T-helper 2 cell treated with Interferon-gamma antibody and Interleukin-4, amounts not matched to agents 5 μg/mL and 100 μg/mL, for 36 hours (primary cell): ENCODE measurements at places on chromosomes 2 and 18.
A peak's percentile ranks its signal among the peaks of the same experiment; 100 is the strongest.

DNA sequence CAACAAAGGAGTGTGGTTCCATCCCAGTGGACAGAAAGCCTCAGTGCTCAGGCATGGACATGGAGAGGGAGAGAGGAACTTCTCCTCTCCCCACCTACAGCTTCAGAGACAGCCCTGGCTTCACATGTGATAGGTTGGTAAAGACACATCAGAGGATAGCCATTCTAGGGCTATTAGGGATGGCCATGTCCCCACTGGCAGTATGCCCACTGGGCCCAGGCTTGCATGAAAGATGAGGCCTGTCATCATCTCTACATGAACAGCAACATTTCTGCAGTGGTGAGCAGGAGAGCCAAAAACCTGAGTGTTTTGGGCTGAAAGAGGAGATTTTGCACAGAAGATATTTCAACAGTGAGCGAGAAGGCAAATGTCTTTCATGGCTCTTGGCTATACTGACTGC, 517.2 kb downstream of the NR4A2 start:
- DNase-seq = no peak

- DNase-seq = peak; percentile 51
These were observed 1.1 kb downstream of the ID2 start for GRCh38 chr2:8682719-8683667.

DNA sequence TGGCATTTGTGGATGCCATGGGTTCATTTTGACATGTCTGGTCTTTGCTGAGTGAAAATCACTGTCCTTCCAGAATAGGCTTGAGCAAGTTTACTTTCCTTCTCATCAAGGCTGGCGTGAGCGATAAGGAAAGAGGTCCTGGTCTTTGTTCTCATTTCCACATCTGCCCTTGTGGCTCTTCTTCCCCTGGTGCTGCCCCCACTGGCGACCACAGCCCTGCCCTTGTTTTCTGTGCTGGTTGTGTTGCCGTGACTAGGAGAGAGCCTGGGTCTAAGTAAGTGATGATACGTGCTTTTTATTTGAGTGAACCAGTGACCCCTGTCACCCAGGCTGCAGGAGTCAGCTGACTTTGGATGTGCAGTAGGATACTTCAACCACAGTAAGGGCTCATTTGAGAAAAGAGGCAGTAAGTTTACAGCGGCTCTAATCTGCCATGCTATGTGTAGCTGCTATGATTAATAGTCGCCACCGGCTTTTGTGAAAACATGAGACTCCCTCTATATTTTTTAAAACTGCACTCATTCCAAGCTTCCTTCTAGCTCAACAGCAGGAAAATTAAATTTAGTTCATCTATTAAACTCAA, 441.7 kb downstream of the RNF144A start:
- no peak for DNase-seq

DNA sequence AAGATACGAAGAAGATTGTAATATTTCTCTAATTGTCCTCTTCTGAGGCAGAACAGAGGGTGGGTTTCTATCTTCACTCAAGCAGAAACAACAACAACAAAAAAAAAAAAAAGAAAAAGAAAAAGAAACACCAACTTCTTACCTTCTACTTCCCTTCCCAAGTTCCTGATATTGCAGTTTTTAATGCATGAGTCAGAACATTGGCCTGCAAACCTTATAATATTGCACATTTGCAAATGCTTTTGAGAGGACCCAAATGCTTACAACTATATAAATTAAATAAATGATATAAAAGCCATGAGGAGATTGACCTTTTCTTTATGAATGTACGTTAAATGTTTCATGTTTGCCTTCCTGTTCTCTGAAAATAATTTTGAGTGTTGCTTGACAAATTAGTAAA, 37.3 kb downstream of the PAX3 start:
- no peak for DNase-seq

DNA sequence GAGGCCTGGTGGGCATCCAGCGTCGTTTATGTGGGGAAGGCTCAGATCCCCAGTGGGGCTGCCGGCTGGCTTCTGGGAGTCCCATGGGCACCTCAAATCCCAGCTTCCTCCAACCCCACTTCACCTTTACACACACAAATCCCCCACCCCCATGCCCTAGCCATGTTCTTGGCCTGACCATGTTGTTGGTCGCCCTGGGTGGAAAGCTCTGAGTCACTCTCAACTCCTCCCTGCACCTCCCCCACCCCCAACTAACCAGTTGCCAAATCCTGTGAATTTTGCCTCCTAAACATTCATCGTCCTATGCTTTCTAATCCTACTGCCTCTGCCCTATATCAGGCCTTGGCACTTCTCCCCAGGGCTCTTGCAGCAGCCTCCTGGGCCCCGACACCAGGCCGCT, 6.4 kb downstream of the TNS1 start:
- DNase-seq = no peak

DNA sequence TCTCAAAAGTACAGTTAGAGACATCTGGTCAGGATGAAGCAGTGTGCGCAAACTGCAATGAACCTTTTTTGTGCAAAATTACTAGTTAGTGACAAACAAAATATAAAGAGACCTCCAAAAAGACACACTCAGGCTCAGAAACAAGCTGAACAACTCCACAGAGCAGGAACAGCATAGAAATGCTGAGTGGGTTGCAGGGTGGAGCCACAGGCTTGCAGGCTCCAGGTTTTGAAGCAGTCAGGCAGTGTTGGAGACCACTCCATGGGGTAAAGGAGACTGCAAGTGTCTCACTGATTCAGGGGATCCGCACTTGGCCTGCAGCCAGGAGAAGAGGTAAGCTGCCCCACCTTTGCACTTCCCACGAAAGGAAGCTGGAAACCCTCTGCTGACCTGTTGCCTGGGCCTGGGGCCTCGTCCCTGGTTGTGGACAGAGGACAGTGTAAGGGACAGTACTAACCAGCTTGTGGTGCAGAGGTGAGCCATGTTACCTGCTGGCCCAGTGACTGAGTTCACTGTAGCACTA, 36.4 kb downstream of the CFAP221 start:
- DNase-seq = no peak

DNA sequence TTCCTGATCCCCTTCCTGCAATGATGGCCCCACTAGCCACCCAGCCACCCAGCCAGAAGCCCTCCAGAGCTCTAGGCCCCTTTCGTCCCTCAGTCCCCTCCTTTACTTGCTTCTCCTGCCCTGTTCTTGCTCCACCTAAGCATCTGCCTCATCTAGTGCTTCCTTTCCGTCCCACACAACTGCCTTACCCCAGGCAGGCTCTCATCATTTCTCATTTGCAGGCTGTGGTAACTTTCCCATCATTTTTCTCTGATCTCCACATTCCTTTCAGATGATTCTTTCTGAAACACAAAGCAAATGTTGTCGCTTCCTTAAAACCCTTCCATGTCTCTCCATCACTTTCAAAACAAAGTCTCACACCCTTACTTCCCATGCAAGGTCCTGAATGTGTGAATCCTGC, 459.8 kb downstream of the METTL4 start:
- no peak for DNase-seq

DNA sequence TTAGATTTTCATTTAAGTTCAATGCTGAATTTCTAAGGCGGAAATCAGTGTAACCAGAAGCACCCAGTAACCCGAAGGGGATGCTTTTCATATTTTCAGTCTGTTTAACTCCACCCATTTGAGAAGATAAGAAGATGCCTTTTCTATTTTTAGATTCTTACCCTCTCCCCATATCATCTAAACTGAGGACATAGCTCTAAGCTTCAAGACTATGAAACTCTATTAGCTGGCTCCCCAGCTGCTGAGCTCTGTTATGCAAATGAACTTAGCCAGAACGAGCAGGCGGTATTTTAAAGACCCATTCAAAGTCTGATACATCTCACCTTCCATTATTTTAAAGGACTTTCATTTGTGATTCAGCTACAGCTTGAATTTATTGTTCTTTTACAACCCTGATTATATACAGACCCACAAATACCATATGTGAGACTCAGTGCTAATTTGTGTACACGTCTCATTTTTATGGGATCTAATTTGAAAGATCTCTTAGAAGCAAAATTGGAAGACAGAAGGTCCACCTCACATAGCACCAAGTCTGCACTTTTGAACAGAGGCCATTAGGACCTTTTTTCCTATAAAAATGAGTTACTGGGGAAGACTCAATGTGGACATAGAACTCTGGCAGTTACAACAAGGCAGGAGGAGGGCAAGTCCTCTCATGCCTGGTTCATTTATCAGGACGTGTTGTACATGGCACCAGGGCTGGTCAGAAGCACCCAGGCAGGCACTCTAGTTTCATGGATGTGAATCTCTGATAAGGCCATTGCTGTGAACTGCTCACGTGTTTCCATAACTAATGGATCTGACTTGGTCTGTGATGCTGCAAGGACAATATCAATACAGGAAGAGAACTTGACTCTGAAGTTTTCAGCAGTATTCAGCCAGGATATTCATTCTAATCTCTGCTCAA, 16.3 kb downstream of the CDC42EP3 start:
- DNase-seq = no peak

- no peak for DNase-seq
These were observed 51.2 kb downstream of the LIMS1 start for GRCh38 chr2:108585436-108585835.

GRCh38 chr2:186695081-186695756, 1.4 kb downstream of the FAM171B start:
- DNase-seq = no peak

DNA sequence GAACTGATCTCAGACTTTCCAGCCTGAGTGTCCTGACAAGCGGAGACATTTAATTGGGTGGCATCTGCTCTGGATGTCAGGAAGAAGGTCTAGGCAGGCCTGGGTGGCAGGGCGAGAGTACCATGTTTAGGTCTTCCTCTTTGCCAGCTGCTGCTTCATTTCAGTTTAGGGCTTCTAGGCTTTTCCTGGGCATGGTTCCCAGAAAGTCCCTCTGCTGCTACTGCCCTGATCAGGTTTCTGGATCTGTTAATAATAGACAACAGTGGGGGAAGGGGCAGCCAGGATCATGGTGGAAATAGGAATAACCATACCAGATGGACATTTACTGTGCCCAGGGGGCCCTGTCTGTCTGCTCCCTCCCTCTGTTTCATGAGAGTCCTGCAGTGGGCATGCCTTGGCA, 2.3 kb upstream of the PLCD4 start:
- no peak for DNase-seq

DNA sequence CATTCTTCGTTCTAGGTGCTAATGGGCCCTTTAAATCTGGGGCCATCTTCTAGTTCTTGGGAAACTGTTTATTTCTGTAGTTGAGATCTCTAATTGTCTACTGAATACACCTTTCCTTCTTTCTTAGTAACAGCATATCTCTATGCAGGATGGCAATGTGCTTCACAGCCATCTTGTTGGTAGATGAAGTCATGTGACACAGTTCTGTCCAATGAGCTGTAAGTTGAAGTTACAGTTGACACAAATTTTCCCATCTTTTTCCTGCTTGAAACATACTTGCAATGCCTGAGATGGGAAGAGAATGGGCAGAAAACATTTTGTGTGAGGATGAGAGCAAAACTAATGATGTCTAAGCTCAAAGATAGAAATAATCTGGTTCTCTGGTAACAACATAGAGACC, 57.3 kb upstream of the PHLPP1 start:
- DNase-seq = no peak

- DNase-seq = no peak
These were observed 33.4 kb downstream of the XRCC5 start for GRCh38 chr2:216142540-216142939.

GRCh38 chr2:26792720-26793119, 6.9 kb downstream of the CENPA start:
- DNase-seq = no peak

GRCh38 chr2:75375646-75376582, 176.6 kb upstream of the TACR1 start:
- no peak for DNase-seq

- no peak for DNase-seq
These were observed 776.1 kb upstream of the SOX11 start for GRCh38 chr2:4916094-4916493.

GRCh38 chr2:240134466-240134865, 1.6 kb downstream of the COPS9 start:
- DNase-seq = no peak
